Stromal cell of bone marrow (primary cell): ENCODE measurements at places on chromosomes 11 and 22.

GRCh38 chr11:134740590-134741261 lies 328.7 kb upstream of the B3GAT1 start:
- DNase-seq = no peak

- DNase-seq = no peak
Observed at GRCh38 chr11:133811850-133812685, 33.2 kb downstream of the SPATA19 start.

DNA sequence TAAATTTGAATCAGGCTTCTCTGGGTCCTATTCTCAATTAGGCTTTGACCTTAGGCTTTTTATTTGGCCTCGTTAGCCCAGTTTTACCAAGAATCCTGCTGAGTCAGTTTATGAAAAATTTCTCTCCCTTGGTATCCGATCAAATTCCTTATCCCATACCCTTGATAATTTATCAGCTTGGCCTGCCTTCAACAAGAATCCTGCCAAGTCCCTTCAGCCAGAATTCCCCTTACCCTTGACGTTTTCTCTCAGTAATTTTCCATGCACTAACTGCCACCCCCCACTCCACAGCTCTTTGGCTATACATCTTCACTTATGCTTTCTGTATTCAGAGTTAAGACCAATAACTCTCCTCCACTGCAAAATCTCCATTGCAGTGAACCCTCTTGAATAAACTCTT lies 811.0 kb upstream of the CCDC90B start:
- DNase-seq = no peak

DNA sequence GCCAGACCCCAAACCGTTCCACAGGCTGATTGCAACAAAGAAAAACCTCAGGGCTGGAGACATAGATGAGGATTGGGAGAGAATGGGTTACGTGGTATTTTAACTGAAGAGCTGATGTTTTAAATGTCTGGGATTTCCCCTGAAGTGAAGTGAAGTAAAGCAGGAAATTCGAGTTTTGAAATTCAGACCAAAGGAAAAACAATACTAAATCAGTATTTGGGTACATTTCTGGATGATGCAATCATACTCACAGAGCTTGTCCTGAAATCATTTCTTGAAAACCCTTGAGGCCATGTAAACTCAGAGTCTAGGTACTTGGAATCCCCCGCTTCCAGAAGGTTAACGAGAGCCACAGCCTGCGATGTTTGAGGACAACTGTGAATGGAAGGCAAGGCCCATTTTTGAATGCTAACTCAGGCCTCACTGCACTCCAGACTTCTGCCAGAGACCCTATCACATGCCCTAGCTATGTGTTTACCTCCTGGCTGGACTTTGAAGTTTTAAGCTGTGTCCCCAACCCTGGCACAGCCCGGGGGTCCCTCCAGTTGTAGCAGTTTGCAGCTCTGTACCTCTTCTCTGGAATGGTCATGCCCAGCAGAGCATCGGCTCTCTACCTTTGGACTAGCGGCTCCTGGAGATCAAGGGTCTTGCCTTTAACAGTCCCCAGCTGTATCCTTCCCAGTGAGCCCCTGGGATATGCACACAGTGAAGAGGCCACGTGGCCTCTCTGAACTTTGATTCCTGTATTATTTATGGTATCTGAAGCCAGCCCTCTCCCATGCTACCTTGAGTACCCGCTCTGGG lies 5.4 kb upstream of the FTH1 start:
- DNase-seq = peak; percentile 83

DNA sequence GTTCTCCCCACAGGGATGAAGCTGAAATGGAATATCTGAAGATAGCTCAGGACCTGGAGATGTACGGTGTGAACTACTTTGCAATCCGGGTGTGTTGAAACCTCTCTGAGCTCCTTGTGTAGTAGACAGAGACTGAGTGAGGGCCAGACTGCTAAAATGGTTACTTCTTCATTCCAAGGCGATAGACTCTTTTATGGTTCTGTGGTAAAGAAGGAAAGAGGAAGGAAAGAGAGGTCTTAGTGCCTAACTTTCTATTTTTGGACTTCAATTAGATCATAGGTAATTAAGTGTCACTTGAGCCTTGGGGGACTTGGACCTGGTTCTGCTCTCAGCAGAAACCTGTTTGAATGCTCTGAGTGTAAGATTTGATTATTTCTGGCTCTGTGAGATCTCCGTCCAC lies 54.7 kb downstream of the NF2 start:
- no peak for DNase-seq
